Articular chondrocyte of knee joint (primary cell): ENCODE measurements at places on chromosomes 11 and 22. TPM values are rescaled to one million over a fixed set of nuclear protein-coding genes. Genes with fewer than 3 reads are reported as not detected.

The CADM1 gene
- total RNA-seq, result 20.4 and 22.9 TPM in 2 replicates

The MLC1 gene
- total RNA-seq, result not detected in 2 replicates

The APOBEC3C gene
- total RNA-seq, result 16.5 and 18.6 TPM in 2 replicates

The KRTAP5-11 gene
- not detected in 2 replicates for total RNA-seq

The EP300 gene
- total RNA-seq, result 56.4 and 74.4 TPM in 2 replicates

The BDNF gene
- total RNA-seq, result 5.0 and 6.1 TPM in 2 replicates

The FAM118A gene
- 21.0 and 30.4 TPM in 2 replicates for total RNA-seq

The C11orf16 gene
- total RNA-seq, result not detected in 2 replicates

The MMP8 gene
- 0.22 TPM in 1 of 2 replicates, not detected in the other for total RNA-seq

The MUC6 gene
- total RNA-seq, result not detected in 2 replicates
